ENCODE measurements at places on chromosomes 3 and 15.

GRCh38 chr15:65393091-65393490, 15.3 kb upstream of the IGDCC3 start:
- DNase-seq: no peak

DNA sequence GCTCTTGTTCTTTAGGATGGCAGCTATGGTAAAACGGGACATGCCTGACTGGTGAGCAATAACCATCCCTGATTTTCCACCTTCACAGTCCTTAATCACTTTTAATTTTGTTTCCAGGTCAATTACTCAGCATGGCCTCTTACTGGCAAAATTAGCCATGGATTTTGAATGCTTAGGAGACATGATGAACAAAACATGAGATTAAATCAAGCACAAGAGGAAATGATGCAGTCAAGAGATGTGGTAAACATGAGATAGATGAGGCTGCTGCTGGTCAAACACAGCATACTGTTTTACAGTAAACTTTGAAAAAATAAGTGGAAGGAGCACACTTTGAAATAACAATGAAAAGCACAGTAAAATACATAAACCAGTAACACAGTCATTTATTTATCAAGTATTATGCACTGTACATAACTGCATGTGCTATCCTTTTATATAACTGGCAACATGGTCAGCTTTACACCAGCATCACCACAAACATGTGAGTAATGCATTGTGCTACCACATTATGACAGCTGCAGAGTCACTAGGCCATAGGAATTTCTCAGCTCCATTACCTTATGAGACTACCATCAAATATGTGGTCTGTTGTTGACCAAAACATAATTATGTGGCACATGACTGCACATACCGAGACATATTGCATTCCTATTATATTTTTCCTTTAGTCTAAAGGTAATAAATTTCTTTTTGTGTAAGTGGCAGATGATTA, 30.1 kb upstream of the ZNF502 start:
- DNase-seq: no peak

DNA sequence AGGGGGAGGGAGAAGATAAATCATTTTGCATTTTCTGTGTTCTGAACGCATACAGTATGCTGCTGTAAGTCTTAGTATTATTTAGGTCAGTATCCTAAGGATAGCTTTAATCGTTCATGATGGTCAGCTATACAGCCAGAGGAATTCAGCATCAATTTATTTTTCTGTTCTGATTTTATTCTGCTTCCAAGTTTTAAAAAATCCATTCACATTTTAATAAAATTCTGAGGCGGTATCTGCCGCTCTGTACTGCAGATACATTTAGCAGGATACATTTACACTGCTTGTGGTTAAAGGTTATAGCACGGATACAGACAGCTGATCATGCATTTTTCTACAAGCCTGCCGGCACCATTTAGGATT, 17.8 kb downstream of the ZBTB38 start:
- DNase-seq: no peak

GRCh38 chr3:106333911-106334618, 465.3 kb upstream of the CBLB start:
- DNase-seq: no peak

GRCh38 chr3:113094337-113095221, 103.8 kb downstream of the GTPBP8 start:
- no peak for DNase-seq

DNA sequence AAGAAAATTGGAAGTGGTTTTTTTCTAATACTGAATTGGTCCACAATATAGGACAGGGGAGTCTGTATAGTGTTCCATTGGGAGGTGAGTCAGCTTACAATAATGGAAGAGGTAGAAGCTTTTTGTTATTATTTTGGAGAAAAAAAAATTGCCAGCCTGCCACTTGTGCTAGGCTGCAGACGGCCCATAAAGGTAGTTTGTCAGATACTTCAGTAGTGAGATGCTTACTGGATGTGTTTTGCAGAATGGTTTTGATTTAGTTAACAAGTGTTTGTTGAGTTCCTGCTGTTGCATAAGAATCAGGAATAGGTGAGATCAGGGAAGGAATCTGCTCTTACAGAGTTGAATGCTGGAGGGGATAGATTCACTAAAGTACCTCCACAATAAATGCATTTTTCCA, 1.0 kb downstream of the DTWD1 start:
- DNase-seq: no peak

- no peak for DNase-seq
These were observed 19.4 kb upstream of the UBE2E2 start for GRCh38 chr3:23183731-23184130.

- no peak for DNase-seq
These were observed 27.9 kb downstream of the AADAC start for GRCh38 chr3:151841801-151842200.

DNA sequence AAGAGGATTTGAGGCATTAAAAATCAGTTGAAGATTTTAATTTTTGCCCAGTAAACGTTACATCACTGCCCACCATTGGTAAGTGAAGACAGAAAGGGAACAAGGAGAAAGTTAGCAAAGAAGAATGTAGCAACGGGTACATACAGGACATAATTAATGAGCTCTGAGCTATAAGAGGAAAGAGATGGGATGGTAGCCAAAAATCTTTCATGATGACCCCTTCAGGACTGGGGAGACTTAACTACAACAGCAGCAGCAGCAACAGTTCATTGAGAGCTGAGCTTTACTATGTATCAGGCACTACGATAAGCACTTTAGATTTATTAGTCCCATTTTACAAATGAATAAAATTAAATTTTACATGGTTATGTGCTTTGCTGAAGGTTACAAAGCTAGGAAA, 18.4 kb downstream of the EMC4 start:
- DNase-seq: no peak

- no peak for DNase-seq
These were observed 610.5 kb upstream of the ZNF385D start for GRCh38 chr3:22361521-22361920.

- DNase-seq: no peak
These were observed at the start of gene FSTL1 for GRCh38 chr3:120450600-120451271. FSTL1 (minus strand) TSS chr3:120450992; CDS start chr3:120450746, 246 bp downstream.

- DNase-seq: no peak
These were observed 17.8 kb upstream of the FGF12 start for GRCh38 chr3:192745150-192745549.

DNA sequence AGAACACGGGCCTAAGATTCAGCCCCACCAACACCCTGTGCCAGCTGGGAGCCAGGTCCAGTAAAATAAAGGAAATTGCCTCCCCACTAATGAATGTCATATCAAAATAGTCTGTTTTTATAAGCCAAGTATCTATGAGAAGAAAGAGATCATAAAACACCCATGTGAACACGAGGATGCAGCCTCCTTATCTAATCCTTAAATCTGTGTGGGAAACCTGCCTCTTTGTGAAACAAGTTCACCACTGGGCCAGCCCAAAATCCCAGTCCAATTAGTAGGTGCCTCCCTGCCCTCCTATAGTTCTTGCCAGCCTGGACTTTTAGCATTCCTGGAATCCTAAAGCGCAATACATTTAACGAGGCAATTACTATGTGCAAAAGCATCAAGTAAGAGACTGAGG, 42.0 kb downstream of the SCAPER start:
- DNase-seq: no peak

DNA sequence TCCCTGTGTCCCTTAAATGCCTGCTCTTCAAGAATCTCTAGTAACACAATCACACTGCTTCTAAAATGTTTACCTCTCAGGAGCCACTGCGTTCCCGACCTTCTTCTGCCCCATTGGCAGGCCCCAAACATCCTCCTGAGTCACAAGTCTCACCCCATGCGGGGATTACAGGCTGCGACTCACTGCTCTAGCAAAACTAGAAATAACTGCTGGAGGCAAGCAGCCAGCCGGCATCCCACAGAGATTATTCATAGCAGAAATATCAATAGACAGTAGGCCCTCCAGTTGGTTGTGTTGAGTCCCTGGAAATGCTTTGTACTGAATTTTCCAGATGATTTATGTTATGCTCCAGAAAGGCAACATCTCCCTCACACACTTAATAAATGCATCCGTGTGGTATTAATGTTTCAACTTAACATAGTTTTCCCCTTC, 64.8 kb downstream of the RFTN1 start:
- DNase-seq: no peak

GRCh38 chr3:184795522-184796190, 16.3 kb upstream of the VPS8 start:
- DNase-seq: no peak

- DNase-seq: no peak
These were observed 232.5 kb upstream of the ST8SIA2 start for GRCh38 chr15:92161039-92161670.

DNA sequence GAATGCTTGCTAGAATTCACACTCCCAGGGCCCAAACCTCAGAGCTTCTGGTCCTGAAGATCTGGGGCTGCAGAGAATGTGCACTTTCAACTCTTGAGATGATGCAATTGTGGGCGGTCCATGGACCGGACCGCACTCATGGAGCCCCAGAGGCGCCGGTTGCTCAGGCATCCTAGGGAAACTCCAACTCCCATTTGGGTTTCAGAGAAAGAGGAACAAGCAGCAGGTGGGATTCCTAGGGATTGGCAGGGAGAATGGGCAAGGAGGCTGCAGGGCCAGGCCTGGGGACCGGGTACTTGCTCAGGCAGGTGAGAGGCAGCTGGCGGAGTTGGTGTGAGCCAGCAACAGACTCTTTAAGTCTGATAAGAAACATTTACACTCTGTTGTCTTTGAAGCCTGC, 3.5 kb downstream of the NOX5 start:
- no peak for DNase-seq

DNA sequence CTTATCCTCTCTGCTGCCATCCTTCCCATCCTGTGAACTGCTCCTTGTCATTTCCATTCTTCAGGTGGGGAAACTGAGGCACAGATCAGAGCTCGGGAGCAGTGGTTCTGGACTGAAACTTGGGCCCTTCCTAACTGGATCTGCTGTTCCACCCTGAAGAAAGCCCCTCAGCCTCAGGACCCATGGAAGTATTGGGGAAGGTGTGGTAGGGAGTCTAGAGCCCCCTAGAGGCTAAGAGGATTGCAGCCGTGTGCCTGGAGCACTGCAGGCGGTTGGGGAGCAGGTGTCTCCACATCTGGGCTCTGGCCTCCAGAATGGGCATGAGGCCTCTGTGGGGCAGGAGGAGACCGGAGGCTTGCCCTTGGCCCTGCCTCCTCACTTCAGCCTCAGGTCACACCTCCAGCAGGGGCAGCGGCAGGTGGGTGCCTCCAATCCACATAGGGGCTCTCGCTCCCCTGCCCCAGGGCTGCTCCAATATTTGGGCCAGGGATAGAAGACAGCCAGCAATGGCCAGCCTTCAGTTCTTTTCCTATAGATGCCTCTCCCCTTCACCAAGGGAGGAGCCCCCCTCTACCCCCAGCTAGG, 28.1 kb downstream of the DNAJB8 start:
- no peak for DNase-seq

DNA sequence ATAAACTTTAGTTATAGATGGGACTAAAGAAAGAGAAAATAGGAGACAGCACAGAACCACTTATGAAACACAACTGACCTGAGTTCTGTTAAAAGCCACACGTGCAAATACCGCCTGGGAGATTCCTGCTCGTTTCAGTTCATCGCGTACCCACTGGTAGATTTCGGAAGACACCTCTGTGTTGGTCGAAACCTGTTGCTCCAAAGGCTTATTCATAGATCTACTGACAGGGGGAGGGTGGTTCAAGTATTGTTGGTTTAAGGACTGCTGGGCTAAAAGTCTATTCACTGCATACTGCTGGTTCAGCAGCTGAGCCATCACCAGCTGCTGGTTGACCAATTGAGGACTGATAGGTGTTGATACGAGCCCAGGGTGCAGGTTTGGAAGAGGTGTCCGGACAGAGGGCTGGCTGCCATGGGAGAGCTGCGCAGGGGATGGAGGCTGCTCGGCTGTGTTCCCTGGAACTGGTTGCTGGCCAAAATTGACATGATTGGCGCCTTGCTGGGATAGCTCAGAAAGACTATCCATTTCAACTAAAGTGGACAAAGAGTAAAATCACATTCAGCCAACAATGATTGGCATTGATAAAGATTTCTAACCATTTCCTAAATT, 30.6 kb downstream of the SATB1 start:
- no peak for DNase-seq

GRCh38 chr15:38878926-38879325, 314.3 kb upstream of the RASGRP1 start:
- DNase-seq: no peak

GRCh38 chr15:32908135-32908801, 190.5 kb downstream of the GREM1 start:
- DNase-seq: no peak

- DNase-seq: no peak
These were observed 691 bp downstream of the RHCG start for GRCh38 chr15:89495638-89496145.

DNA sequence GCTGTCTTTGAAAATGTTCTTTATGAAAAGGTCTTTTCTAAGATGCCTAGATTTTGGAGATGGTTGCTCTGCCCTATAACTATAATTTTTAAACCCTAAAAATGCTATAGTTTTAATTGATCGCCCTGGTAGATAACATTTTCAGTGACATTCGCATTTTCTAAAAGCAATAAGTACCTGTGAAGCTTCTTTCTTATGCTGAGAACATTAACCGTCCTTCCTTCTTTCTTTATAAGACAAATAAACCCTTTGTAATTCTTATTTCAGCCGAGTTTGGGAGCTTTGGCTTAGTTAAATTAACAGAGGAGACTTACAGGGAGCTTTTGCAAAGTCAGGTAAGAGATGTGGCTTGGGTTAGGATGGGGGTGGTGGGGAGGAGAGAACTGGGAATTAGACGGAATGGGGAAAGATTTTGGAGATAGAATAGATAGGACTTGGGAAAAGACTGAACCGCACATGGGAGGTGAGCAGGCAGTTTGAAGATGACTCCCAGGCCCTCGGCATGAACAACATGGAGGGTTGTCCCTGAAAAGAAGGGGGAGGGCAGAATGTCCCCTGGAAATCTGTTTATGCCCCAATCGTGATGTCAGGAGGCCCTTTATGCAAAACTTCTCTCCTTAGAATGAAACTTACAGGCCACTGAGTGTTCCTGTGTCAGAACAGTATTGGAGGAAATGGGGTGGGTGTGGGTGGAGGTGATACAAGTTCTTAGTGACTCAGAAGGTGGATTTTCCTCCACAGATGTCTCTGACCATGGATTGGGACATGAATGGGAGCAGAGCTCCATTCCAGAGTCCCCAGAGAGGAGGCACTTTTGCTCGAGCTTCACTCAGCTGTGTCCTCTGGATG, 76.2 kb upstream of the LARS2 start:
- DNase-seq: no peak

- DNase-seq: no peak
These were observed 975 bp downstream of the PCSK6 start for GRCh38 chr15:101488300-101489164.
